ENCODE measurements at places on chromosomes 4 and X. TPM values are rescaled to one million over a fixed set of nuclear protein-coding genes. Genes with fewer than 3 reads are reported as not detected.

FAM47E gene
- not detected for total RNA-seq

PTTG2 gene
- total RNA-seq: not detected

VCX3A gene
- not detected for total RNA-seq

USP27X gene
- total RNA-seq: 4.9 TPM

HERC6 gene
- 3.2 TPM for total RNA-seq

CD38 gene
- total RNA-seq: 8.4 TPM

CLGN gene
- total RNA-seq: 5.2 TPM

SMIM9 gene
- total RNA-seq: not detected
